Osteocyte (in vitro differentiated cells): ENCODE measurements at places on chromosomes 13 and 19. TPM values are rescaled to one million over a fixed set of nuclear protein-coding genes. Genes with fewer than 3 reads are reported as not detected.

Gene KIRREL2
- not detected in 2 replicates for total RNA-seq

Gene LACC1
- 6.7 and 8.7 TPM in 2 replicates for total RNA-seq

Gene ZNF575
- total RNA-seq = 6.5 and 6.9 TPM in 2 replicates

Gene SCN1B
- 7.3 and 8.1 TPM in 2 replicates for total RNA-seq

Gene MBD3L3
- total RNA-seq = not detected in 2 replicates

Gene KLK1
- total RNA-seq = not detected in 2 replicates

- DNase-seq = no peak
Measured at GRCh38 chr19:45901432-45901911, 941 bp downstream of the MYPOP start.

DNA sequence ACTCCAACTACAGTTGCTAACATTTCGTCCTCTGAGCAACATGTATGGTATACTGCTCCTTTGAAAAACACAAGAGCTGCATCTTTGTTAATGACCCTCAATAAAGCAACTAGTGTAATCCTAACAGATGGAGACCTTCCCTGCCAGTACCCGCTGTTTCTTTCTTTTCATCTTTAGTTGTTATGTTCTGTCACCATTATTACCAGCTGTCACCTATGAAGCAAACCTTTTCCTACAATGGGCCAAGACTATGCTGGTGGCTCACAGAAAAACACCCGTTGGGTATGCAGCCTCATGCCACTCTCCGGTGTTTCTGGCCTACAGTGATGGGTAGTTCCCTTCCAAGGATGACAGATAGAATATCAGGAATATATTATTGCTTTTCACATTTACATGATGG is 29.7 kb upstream of the CYSLTR2 start:
- no peak for DNase-seq

DNA sequence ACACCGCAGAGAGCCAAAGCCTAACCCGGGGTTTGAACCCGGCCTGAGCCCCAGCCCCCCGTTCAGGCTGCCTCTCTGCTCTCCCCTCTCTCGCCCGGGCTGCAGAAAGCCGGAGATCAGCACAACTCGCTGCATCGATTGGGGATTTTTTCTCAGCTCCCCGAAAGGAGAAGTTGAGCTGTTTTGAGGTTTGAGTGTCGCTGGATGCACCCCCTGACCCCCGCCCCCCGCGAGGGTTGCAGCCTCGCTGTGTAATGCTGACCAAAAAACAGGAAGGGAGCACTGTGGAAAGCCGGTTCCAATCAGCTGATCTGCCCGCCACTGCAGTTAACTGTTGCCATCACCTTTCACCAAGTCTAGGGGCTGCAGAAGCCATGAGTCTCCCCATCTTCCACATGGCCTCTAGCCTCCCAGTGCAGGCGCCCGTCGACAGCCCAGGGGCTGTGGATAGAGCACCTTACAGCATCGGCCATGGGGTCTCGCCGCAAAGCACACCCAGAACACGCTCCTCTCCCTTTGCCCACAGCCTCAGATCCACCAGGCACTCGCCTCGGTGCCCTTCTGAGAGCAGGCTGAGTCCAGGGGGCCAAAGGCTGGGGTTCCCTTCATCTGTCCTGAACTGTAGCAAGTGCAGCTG is 34.5 kb downstream of the MYO9B start:
- no peak for DNase-seq

DNA sequence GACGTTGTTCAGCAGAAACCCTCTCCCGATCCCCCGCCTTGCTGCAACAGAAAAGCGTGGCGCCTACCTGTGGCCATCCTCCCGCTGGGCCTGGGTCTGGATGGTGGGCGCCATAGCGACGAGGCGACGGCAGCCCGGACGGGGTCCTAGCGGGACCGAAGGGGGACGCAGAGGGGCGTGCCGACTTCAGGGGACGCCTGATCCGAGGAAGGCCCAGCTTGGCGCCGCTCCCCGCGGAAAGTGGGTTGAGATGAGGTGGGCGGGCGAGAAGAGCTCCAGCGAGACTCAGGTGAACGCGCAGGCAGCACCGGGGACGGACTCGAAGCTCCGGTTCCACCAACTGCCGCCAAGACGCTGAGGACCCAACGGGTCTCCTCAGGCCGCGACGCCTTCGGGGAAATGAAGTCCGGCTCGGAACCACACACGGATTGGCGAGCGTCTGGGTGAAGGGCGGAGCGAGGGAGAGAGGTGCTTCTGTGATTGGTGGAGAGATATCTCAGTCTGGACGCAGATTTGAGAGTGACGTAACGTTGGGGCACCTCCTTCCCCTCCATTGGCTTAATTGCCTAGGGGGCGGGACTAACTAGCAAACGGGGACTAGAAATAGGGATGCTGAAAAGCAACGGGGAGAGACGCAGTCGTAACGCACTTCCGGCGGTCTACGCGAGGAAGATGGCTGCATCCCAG is at the start of the genes MED29 and PAF1:
TSS of gene MED29 (plus strand) at position 628 of the 687 bp plus-strand sequence. CDS start at position 673, 45 bp downstream.
TSS of gene PAF1 (minus strand) at position 356 of the 687 bp plus-strand sequence. CDS start at position 114, 242 bp downstream.
- peak; percentile 98 for DNase-seq

- DNase-seq = no peak
Measured at GRCh38 chr19:10637894-10638293, 12.5 kb downstream of the SLC44A2 start.

GRCh38 chr13:113562844-113563243 is 21.7 kb upstream of the TFDP1 start:
- DNase-seq = peak; percentile 42

- DNase-seq = no peak
Measured at GRCh38 chr13:25699600-25699999, 327.8 kb downstream of the ATP8A2 start.

- no peak for DNase-seq
Measured at GRCh38 chr19:35023428-35023827, 6.8 kb upstream of the SCN1B start.
